ENCODE measurements at places on chromosomes 5 and 9. TPM values are rescaled to one million over a fixed set of nuclear protein-coding genes. Genes with fewer than 3 reads are reported as not detected.

DNA sequence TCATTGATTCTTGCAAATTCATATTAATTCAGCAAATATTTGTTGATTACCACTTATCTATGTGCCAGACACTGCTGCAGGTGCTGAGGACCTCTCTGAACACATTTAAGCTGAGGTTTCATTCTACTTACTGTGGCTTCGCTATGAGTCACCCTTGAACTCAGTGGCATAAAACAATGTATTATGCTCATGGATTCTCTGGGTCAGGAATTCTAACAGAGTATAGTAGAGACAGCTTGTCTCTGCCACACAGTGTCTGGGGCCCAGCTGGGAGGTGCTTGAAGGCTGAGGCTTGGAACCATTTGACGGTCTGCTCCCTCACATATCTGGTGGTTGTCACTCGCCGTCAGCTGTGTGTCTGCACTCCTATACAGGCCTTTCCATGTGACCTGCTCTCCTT is 124.3 kb upstream of the NR3C1 start:
- DNase-seq, result no peak

- no peak for DNase-seq
Observed at GRCh38 chr5:56633950-56634349, 181.4 kb upstream of the MAP3K1 start.

Gene ZNF608
- total RNA-seq, result 32.1 TPM

- no peak for DNase-seq
Observed at GRCh38 chr9:127347831-127348776, 48.9 kb upstream of the SLC2A8 start.

Gene CAVIN4
- 1.3 TPM for total RNA-seq

GRCh38 chr5:133638436-133638835 is 26.1 kb upstream of the FSTL4 start:
- no peak for DNase-seq

DNA sequence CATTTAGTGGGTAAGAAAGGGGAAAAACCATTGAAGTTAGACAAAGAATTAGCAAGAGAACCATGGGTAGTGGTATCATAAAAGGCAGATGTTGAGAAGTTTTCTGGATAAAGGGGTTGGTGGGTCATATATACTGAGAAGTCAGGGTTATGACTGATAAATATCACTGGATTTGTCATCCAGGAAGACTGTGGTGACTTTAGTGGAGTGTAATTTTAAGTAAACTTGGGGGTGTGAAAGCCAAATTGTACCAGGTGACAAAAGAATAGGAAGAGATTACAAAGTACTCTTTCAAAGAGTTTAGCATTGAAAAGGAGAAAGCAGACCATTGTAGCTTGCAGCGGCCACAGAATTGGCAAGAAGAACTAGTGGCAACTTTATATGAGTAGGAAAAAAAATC is 315.2 kb upstream of the DMAC1 start:
- DNase-seq, result no peak

DNA sequence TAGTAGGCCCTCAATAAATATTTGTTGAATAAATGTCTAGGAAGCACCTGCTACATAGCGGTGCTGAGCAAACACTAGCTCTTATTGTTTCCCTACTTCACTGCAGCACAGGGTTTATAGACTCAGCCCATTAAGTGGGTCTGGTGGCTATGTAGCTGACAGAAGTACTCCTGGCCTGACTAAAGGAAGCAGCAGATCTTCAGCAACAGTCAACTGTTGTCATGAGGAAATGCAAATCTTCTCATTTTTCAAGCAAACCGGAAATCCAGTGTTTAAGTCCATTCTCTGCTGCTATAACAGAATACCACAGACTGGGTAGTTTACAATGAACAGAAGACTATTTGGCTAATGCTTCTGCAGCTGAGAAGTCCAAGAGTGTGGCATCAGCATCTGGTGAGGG is 2.8 kb upstream of the TEX10 start:
- DNase-seq, result no peak

Gene CDC23
- 19.3 TPM for total RNA-seq

- no peak for DNase-seq
Observed at GRCh38 chr9:130244548-130245165, 20.9 kb upstream of the HMCN2 start.

GRCh38 chr9:124441291-124441690 is 9.0 kb upstream of the ADGRD2 start:
- no peak for DNase-seq

DNA sequence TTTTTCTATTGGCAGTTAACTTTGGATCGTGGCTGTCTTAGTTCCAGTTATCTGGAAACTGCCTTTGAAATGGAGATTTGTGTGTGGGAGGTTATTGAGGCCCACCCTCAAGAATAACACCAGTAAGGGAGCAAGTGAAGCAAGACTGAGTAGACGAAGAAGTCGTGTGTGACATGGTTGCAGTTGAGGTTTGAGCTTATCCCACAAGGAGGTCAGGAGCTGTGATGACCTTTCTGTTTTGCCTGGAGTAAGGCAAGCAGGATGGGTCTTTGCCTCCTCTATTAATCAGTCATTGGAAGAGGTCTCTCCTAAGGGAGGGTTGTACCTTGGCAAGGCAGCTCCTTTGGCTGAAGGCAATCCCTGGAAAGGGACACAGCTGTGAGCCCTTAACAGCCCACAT is 49.6 kb upstream of the CTXN3 start:
- no peak for DNase-seq

GRCh38 chr9:110559869-110560268 is 19.7 kb downstream of the SVEP1 start:
- no peak for DNase-seq

GRCh38 chr5:87139795-87140194 is 127.9 kb upstream of the RASA1 start:
- no peak for DNase-seq

Gene LMBRD2
- 10.0 TPM for total RNA-seq

Gene GLRA1
- not detected for total RNA-seq

Gene RELL2
- total RNA-seq, result 6.1 TPM

DNA sequence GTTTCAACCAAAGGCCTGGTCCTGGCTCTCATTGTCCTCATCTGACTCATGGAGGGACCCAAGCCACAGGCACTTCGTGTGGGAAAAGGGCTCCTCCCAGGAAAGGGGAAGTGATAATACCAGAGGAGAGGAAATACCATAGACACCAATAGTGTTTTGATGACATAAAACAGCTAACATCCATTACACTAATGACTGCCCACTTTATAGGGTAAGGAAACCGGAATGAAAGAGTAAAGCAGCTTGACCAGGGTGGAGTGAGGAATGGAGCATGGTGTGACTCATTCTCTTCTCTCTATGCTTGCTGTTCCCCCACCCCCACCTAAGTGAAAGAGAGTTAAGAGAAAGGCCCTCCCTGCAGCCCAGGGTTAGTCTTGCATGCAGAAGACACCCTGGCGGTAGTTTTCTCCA is 67.4 kb upstream of the HRH2 start:
- DNase-seq, result no peak

Gene SHISAL2B
- total RNA-seq, result not detected

Gene OLFM1
- 26.0 TPM for total RNA-seq

DNA sequence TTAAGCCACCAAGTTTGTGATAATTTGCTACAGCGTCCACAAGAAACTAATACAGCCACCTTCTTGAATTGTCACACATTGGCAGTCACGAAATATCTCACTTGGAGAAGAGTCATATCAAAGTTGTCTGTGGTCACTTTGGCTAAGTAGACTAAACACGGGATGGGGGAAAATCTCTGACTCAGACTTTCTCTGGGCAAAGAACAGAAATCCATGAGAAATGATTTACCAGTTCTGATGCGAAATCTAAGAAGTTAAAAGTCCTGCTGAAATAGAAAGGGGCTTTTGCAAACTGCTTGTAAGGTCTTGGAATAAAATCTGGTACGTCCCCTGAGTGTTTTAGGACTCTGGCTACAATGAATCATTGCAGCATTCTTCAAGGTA is 158.4 kb downstream of the COL23A1 start:
- no peak for DNase-seq

- no peak for DNase-seq
Observed at GRCh38 chr5:168875832-168876231, 296.7 kb upstream of the PANK3 start.

GRCh38 chr9:106726070-106726815 is 136.7 kb upstream of the ZNF462 start:
- DNase-seq, result no peak

- DNase-seq, result no peak
Observed at GRCh38 chr5:156253130-156253529, 73.8 kb upstream of the SGCD start.

DNA sequence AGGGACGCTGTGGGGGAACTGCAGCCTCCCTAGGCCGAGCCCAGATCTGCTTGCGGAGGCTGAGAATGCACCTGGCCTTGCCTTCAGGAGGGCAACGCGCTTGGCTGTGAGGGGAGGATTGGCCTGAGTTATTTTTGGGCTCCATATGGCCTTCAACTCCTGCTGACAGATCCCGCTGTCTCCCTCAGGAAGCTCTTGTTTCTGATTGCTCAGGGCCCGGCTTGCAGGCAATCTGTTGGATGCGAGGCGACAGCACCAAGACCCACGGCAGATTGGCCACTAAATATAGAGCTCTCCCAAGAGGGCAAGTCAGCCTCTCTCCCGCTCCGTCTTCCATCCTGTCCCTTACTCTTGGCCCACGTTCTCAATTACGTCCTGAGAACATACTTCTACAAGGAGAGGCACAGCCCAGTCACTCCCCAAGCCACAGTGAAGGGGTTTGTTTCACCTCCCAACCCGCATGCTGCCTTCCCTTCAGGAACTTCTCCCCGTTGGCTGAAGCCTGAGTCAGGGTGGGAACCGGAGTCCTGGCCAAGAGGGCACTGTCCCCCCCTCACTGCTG is 53.6 kb downstream of the RASGEF1C start:
- no peak for DNase-seq

Gene CSF2
- total RNA-seq, result 7.1 TPM

Gene SLC6A18
- not detected for total RNA-seq

- DNase-seq, result no peak
Observed at GRCh38 chr5:157172403-157172802, 6.3 kb upstream of the GARIN3 start.

DNA sequence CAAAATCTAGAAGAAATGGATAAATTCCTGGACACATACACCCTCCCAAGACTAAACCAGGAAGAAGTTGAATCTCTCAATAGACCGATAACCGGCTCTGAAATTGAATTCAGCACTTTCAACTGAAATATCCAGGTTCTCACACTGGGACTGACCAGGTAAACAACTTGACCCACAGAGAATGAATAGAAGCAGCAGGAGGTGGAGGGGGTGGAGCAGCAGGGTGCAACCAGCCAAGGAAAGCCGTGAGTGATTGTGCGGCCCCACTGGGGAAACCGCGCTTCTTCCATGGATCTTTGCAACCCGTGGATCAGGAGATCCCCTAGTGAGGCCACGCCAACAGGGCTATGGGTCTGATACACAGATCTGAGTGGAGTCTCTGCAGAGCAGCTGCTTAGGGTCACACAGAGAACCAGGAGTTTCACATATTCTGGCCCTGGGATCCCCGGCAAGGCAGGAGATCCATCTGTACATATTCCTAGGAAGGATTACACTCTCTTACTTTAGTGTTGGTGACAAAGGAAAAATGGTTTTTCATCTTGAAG is 181.5 kb downstream of the SLCO4C1 start:
- no peak for DNase-seq

DNA sequence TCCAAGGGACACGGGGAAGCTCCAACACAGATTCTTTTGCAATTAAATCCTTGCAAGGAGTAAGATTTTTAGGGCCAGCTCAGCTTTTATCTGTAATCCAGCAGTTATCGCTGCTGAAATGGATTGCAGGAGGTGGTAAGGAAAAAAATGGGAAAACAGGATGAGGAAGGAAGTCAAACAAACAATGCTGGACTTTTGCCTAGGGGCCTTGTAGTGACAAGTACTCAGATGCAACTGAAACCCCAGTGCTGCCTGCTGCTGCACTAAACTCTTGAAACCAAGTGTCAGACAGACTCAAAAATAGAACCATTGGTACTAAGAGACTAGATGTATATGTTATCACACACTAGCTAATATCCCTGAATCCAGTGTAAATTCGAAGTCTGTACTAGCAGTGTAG is 309.2 kb downstream of the CTNND2 start:
- no peak for DNase-seq

DNA sequence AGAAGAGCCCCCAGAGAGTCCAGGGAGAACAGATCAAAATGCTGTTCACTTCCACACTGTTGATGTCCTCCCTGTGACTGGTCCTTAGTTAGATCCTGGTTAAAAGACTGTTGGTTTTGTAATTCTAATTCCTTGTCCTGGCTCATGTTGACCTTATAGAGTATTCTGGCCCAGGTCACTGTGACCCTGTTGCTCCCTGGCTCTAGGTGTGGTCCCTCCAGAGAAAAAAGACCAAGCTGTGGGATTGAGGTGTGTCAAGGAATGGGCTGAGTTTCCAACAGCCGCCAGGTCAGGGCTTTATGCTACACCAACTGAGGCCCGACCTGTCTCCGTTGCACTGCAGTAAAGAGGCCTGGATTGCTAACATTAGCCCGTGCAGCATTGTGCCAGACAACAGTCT is 241.0 kb upstream of the MSX2 start:
- DNase-seq, result no peak

GRCh38 chr9:4575997-4576396 is 85.7 kb downstream of the SLC1A1 start:
- DNase-seq, result no peak

- no peak for DNase-seq
Observed at GRCh38 chr5:58246461-58246944, 213.4 kb downstream of the PLK2 start.

GRCh38 chr9:74983709-74984108 is 31.0 kb upstream of the C9orf40 start:
- no peak for DNase-seq
